Left hindlimb (tissue), 1 donor: ENCODE measurements at places on chromosomes 7 and 10.
A peak's percentile ranks its signal among the peaks of the same experiment; 100 is the strongest.

DNA sequence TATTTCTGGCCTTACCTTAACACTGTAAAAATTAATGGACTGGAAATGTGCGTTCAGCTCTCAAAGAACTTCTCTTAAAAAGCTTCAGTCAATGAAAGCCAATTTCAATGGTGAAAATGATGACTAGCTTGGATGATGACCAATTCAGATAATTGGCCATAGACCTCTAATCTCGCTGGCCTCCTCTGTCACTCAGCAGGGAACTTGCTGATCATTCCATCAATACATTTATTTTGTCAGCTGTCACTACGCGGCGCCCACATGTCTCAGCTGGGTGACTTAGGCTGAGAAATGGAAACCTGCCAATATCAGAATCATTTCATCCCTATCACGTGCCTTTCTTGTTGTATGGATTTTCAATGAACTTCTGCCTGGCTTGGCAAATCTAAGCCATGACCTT lies 673.0 kb upstream of the AUTS2 start:
- DNase-seq, result no peak

GRCh38 chr7:23335621-23336020 lies 36.5 kb downstream of the MALSU1 start:
- no peak for DNase-seq

- peak; percentile 75 for DNase-seq
Observed at GRCh38 chr10:68560186-68560942, at the start of gene TET1. TET1 (plus strand) TSS chr10:68560337; CDS start chr10:68572339, 12,002 bp downstream.

DNA sequence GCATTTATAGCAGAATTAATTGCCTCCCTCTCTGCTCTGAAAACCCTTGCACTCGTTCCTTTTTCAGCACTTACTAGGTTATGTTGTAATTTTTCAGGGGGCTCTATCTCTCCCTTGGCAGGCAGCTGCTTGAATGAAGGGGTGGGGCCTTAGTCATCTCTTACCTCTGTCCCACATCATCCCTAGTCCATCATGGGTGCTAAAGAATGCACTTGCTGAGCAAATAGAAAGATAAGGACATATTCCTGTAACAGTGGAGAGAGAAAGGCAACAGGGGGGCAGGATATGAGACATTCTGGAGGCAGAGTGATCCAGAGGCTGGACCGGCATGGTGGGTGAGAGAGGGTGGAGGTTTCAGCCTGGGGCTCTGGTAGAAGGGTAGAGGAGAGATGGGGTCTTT lies 60.0 kb downstream of the MINDY4 start:
- no peak for DNase-seq

- DNase-seq, result no peak
Observed at GRCh38 chr7:113131367-113131766, 13.0 kb upstream of the SMIM30 start.

- no peak for DNase-seq
Observed at GRCh38 chr7:106954840-106955239, 89.7 kb upstream of the PRKAR2B start.

GRCh38 chr10:32190890-32191491 lies 134.8 kb upstream of the KIF5B start:
- no peak for DNase-seq

DNA sequence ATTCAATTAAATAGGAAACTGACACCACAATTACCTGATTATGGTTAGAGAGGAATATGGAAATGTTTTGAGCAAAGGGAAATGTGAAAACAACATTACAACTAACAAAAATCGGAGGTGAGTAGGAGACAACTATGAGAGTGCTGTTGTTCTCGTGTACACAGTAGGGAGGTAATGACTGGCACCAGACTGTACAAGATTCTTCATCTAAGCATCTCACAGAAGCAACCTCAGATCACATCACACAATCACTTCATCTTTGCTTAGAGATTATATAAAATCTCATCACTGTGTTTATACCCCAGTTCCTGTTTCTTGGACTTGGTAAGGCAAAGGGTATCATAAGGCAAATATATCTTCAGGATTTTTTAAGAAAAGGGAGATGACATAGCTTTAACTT lies 14.9 kb downstream of the ABLIM1 start:
- no peak for DNase-seq

GRCh38 chr7:121994625-121995410 lies 121.9 kb downstream of the PTPRZ1 start:
- peak; percentile 45 for DNase-seq

DNA sequence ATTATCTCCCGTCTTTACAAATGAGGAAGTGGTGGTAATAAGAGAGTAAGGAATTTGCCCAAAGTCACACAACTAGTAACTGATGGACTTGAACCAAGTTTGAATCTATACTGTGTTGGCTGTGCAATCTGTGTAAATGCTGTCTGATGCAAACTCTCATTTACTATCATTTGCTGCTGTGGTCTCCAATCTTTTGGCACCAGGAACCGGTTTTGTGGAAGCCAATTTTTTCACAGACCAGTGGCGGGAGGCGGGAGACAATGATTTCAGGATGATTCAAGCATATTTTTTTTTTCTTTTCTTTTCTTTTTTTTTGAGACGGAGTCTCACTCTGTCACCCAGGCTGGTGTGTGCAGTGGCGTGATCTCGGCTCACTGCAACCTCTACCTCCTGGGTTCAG lies 450.0 kb upstream of the FZD8 start:
- DNase-seq, result no peak

- no peak for DNase-seq
Observed at GRCh38 chr10:123882681-123883445, 8.7 kb downstream of the CPXM2 start.

- no peak for DNase-seq
Observed at GRCh38 chr10:132482090-132482800, 55.3 kb upstream of the INPP5A start.

DNA sequence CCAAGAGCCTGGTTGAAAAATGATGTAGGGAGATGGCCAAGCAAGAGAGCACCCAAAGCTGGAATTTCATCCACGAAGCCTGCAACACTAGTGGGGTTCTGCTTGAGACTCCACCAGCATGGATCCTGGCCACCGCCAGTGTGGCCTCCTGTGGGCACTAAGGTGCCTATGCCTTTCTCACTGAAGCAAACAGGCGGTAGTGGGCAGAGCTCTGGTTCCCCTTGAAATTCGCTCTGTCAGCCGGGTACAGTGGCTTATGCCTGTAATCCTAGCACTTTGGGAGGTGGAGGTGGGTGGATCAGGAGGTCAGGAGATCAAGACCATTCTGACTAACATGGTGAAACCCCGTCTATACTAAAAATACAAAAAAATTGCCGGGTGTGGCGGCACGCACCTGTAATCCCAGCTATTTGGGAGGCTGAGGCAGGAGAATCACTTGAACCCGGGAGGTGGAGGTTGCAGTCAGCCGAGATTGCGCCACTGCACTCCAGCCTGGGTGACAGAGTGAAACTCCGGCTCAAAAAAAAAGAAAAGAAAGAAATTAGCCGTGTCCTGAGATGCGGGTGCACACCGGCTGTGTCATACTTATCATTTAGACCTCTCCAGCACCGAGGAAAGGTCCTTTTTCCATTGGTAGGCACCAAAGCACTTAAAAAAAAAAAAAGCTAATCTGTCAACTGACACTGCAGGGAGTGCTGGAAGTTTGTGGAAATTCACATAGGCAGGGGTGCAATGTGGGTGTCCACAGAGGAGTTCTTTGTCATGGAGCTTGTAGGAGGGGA lies 28.3 kb downstream of the CCM2 start:
- DNase-seq, result no peak

DNA sequence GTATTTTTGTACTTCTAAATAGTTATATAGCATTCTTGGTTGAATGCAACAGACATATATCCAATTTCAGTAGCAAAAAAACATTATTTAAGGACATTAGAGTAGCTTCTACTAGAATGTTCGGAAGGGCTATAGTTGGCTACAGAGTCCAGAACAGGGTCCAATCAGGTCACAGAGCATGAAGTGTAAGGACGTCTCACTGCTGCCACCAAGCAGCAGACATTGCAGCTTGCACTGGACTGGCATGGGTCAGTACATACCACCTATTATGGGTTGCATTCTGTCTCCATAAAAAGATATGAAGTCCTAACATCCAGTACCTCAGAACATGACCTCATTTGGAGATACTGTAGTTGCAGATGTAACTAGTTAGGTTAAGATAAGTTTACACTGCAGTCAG lies 87.3 kb downstream of the LHFPL3 start:
- no peak for DNase-seq

GRCh38 chr10:11578802-11579255 lies 32.6 kb downstream of the USP6NL start:
- no peak for DNase-seq

- DNase-seq, result no peak
Observed at GRCh38 chr7:79176859-79177477, 276.5 kb downstream of the MAGI2 start.

GRCh38 chr7:2853147-2853546 lies 9.0 kb upstream of the GNA12 start:
- no peak for DNase-seq

DNA sequence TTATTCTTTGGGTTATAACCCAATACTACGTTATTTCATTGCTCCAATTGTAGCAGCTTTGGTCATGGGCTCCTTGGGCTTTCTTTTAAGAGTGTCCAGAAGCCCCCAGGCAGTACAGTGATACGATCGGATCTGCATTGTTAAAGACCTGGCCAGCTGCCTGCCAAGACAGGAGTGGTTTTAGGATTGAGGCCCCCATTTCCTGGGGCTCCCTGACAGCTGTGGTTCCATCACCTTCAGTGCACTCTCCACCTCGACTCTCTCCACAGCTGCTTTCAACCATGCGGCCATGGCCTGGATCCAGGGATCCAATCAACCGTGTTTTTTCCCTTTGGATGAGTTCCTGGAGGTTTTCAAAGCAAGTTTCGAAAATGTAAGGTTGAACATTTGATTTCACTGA lies 123.4 kb upstream of the BTBD16 start:
- DNase-seq, result peak; percentile 86

DNA sequence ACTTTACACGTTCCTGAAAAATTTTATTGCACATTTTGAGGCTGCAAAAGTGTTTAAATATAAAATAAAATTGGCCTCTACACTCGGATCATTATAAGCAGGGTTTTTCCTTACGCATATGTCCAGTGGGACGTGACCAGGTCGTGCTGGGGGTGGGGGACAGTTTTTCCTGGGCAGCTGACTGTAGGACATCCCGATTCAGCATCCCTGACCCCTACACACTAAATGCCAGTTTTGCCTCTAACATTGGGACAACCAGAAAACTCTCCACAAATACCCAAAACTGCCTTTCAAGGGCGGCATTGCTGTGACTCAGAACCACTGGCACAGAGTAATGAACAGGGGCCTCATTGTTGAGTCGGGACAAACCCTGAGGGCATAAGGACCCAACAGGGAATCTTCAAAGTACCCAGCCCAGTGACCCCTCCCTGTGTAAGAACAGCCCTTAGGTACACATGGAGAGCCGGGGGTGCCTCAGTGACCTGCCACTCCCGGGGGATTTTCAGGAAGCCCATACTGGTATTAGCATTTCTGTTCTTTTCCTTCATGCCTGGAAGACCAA lies 170.6 kb downstream of the ARHGAP21 start:
- no peak for DNase-seq

GRCh38 chr7:91263384-91264045 lies 718 bp upstream of the FZD1 start:
- DNase-seq, result peak; percentile 44

DNA sequence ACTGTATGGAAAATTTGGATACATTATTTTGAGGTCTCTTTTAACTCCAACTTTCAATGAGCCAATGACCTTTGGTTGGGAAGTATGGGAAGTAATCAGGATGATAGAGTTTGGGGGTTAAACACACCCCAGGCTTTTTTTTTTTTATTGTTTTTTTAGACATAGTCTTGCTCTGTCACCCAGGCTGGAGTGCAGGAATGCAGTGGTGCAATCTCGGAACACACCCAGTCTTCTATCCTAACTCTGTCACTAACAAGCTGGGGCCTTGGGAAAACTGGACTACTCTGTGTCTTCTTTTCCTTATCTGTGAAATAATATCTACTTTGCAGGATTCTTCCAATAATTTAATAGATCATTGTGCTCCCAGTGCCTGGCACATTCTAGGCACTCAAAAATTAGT lies 37.6 kb upstream of the AGBL3 start:
- no peak for DNase-seq

- DNase-seq, result no peak
Observed at GRCh38 chr7:128004623-128005022, 26.6 kb downstream of the LRRC4 start.

- no peak for DNase-seq
Observed at GRCh38 chr10:51340845-51341610, 266.7 kb downstream of the PRKG1 start.

GRCh38 chr7:30726296-30727006 lies 25.5 kb upstream of the INMT start:
- DNase-seq, result no peak

GRCh38 chr10:90174531-90174930 lies 473.1 kb downstream of the KIF20B start:
- no peak for DNase-seq

- DNase-seq, result no peak
Observed at GRCh38 chr10:70528741-70529362, 50.3 kb downstream of the PALD1 start.

- DNase-seq, result no peak
Observed at GRCh38 chr10:54282012-54282411, 519.0 kb downstream of the PCDH15 start.

GRCh38 chr10:43380610-43381222 lies 9.3 kb downstream of the FXYD4 start:
- DNase-seq, result no peak

DNA sequence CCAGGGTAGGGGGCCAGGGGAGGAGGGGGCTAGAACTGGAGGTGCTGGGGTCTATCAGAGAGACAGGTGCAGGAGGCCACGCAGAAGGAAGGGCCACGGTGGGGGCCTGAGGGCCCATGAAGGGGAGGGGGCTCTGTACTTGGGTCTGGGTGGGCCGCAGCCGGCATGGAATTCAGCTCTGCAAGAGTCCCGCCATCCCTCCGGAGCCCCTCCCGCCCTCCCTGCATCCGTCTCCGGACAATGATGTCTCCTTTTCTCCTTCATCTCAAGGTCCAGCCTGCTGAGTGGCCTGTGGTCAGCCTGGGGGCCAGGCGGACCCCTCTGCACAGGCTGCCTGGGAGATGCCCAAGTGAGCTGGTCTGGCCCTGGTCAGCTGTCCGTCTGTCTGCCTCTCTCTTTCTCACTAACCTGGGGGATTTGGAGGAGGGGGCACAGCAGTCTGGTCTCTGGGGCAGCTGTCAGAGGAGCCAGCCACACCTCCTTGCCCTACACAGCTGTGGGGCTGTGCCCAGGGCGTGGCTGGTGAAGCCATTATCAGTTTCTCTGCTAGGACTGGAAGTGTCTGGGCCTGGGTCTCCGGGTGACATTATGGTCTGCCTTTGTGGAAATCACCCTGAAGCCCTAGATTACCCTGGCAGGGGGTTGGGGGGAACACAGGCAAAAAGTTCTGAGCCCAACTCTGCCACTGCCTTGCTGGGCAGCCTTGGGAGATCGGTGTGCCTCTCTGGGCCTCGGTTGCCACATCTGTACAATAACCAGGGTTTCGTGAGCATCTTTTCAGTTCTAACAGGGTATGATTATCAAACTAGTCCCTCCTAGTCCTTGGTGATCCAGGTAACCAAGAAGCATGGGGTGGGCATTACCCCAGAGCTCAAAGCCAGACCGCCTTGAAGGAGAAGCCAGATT lies 19.0 kb upstream of the HSPB1 start:
- no peak for DNase-seq

- DNase-seq, result no peak
Observed at GRCh38 chr7:121633186-121633585, 237.1 kb upstream of the FAM3C start.
